H1 (cell line): ENCODE measurements at places on chromosomes 2 and 18. TPM values are rescaled to one million over a fixed set of nuclear protein-coding genes. Genes with fewer than 3 reads are reported as not detected.

CLEC4F gene
- total RNA-seq = not detected in 2 replicates

IL1RL1 gene
- not detected in 2 replicates for total RNA-seq

TEX44 gene
- not detected in 2 replicates for total RNA-seq

- no peak for DNase-seq
- no peaks in the 10 kb centered on the region for H3K27me3 ChIP-seq
- H3K27ac ChIP-seq = no peak overlapping the region
- H3K4me3 ChIP-seq = no peak overlapping the region
Measured at GRCh38 chr2:233210843-233211547, 40.5 kb upstream of the ATG16L1 start.

GRCh38 chr2:58866040-58866439 is 624.9 kb upstream of the FANCL start:
- peaks cover 7% of the 10 kb centered on the region for H3K27me3 ChIP-seq
- peaks cover 13% of the 10 kb centered on the region for H3K4me1 ChIP-seq
- H3K4me3 ChIP-seq = no peak overlapping the region
- peak; percentile 52 for DNase-seq
- H3K36me3 ChIP-seq = no peaks in the 10 kb centered on the region

GRCh38 chr18:6792391-6792790 is 62.9 kb downstream of the ARHGAP28 start:
- H3K36me3 ChIP-seq = no peaks in the 10 kb centered on the region
- H3K27ac ChIP-seq = no peak overlapping the region
- no peaks in the 10 kb centered on the region for H3K4me1 ChIP-seq
- no peak overlapping the region for H3K4me3 ChIP-seq

DNA sequence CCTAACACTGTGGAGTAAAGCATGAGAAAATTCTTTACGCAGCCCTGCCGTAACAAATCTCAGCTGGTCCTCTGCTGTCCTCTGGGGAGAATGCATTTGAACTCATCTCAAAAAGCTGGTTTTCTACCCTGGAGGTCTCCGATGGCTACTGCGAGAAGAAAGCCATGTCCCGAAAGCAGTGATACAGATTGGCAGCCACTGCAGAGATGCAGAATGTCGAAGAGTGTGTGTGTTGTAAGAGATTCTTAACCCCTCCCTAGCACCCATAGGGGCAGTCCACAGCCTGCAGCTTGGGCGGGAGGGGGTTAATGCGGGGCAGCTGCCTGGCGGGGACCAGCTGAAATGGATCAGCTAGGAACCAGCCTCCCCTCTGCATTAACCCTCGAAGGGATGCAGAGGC is 235.9 kb downstream of the ZNF516 start:
- no peak overlapping the region for H3K4me3 ChIP-seq
- H3K27me3 ChIP-seq = no peaks in the 10 kb centered on the region
- H3K4me1 ChIP-seq = peaks cover 24% of the 10 kb centered on the region
- H3K27ac ChIP-seq = no peak overlapping the region
- H3K36me3 ChIP-seq = no peaks in the 10 kb centered on the region

DNA sequence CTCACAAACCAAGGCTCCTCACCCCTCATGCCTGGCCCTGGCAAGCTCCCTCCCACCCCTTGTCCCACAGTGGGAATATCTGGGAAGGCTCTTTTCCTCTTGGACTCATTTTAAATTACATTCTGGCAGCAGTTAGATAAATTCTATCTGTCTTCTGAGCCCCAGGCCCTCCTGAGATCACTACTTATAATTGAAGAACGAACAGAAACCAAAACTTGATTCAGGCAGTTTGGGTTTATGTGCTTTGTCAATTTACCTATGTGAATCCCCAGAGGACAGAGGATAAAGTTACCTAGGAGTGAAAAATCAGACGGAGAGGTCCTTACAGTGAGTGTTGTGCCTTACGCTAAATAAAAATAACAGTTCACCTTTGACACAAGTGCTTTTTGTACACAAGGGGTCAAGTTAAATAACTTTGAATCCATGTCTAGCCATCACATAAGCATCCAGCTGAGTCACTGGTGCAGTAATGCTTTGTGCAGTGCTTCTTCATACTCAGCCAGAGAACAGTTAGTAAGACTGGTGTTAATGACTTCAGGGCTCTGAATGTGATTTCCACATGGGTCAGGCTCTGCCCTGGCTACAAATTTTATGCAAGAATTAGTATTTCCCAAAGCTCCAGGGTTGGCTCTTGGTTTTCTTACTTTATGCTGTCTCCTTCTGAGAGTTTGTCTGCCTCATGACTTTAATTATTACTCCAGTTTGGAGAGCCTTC is 329.3 kb downstream of the INSIG2 start:
- H3K36me3 ChIP-seq = no peaks in the 10 kb centered on the region
- H3K27me3 ChIP-seq = no peaks in the 10 kb centered on the region
- no peaks in the 10 kb centered on the region for H3K4me1 ChIP-seq

- DNase-seq = no peak
- H3K4me1 ChIP-seq = no peaks in the 10 kb centered on the region
- H3K4me3 ChIP-seq = no peak overlapping the region
- H3K36me3 ChIP-seq = no peaks in the 10 kb centered on the region
- H3K27me3 ChIP-seq = no peaks in the 10 kb centered on the region
Measured at GRCh38 chr2:98698896-98699295, 32.0 kb downstream of the MGAT4A start.

- H3K4me1 ChIP-seq = peaks cover 31% of the 10 kb centered on the region
- no peaks in the 10 kb centered on the region for H3K36me3 ChIP-seq
- no peak overlapping the region for H3K27ac ChIP-seq
- no peak overlapping the region for H3K4me3 ChIP-seq
Measured at GRCh38 chr18:78720456-78721237, 259.0 kb upstream of the SALL3 start.

- H3K27me3 ChIP-seq = no peaks in the 10 kb centered on the region
- H3K4me3 ChIP-seq = no peak overlapping the region
- no peaks in the 10 kb centered on the region for H3K36me3 ChIP-seq
- H3K4me1 ChIP-seq = no peaks in the 10 kb centered on the region
- H3K27ac ChIP-seq = no peak overlapping the region
Measured at GRCh38 chr2:190425221-190425866, 17.2 kb downstream of the MFSD6 start.
